NCI-H2227 treated with DMSO at 0.1 percent for 48 hours (cell line): ENCODE measurements at places on chromosomes 16 and 17.
A peak's percentile ranks its signal among the peaks of the same experiment; 100 is the strongest.

DNA sequence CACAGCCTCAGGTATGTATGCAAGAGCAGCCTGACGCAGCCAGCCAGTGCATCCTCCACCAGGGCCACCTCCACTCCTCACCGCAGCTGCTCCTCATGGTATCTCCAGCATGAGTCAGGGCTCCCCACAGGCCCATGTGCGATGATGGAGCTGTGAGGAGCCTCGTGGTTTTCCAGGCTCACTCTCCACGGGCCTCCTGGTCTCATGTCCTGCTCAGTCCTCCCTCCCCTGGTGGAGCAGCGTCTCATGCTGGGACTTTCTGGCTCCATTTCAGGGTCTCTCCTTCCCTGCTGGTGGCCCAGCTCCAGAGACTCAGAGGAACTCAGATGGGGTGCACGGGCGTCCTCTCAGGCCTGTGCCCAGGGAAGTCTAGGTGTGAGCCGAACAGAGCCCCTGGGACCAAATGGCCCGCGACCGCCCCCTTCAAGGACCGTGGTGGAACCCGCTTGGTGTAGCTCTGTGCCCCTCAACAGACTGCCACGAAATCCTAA, 70.4 kb downstream of the METRNL start:
- no peak for DNase-seq

GRCh38 chr16:50040018-50040417, 15.0 kb downstream of the CNEP1R1 start:
- DNase-seq = no peak

DNA sequence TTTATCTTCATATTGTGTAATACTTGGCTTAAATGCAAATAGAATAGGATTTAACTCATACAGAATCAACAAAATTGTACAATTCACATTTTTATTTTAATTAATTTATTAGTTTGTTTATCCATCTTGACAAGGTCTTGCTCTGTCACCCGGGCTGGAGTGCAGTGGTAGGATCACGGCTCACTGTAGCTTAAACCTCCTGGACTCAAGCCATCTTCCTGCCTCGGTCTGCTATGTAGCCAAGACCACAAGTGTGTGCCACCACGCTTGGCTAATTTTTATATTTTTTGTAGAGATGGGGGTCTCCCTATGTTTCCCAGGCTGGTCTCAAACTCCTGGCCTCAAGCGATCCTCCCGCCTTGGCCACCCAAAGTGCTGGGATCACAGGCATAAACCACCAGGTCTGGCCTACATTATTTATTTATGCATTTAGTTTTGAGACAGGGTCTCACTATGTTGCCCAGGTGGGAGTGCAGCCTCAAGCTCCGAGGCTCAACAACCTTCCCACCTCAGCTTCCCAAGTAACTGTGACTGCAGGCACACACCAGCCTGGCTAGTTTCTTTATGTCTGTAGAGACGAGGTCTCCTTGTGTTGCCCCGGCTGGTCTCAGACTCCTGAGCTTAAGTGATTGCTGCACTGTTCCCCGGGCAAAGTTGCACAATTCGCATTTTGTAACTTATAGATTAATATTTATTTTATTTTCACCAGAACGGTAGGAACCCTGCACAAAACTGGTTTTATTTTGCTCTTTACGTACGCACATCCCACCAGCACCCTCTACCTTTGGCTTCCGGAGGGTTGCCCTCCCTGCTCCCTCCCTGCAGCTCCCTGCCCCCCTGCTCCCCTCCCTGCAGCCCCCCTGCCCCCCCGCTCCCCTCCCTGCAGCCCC, 4.9 kb downstream of the DPEP1 start:
- DNase-seq = no peak

GRCh38 chr16:27341549-27341948, 27.8 kb downstream of the IL4R start:
- no peak for DNase-seq

- DNase-seq = no peak
Observed at GRCh38 chr17:80892900-80893603, 98.6 kb upstream of the CHMP6 start.

DNA sequence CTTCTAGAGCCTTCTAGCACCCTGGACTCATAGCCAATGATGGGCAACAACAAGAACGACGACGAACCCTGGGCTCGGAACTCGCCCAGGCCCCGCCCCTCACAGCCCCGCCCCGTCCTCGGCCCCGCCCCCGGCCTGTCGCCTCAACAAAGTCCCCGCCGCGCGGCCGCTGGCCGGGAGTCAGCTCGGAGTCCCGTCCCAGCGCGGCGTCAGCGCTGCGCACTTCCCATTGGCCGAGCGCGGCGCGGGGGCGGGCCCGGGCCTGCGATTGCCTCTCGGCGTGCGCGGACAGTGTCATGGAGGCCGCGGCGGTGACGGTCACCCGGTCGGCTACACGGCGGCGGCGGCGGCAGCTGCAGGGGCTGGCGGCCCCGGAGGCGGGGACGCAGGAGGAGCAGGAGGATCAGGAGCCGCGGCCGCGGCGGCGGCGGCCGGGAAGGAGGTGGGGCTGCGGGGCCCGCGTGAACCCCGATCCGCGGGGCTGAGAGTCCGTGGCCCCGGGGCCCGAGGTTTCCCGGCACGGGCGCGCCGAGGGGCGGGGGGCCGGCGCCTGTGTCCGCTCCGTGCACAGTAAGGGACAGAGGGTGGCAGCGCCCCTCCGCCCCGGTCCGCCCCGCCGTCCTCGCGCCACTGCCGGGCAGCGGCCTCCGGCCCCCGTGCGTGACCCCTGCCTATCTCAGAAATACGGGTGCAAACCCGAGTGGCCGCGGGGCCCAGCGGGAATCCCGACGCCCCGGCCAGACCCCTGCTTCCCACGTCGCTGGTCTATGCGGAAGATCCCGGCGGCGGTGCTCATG, at the start of gene ENGASE:
Gene ENGASE (plus strand): TSS at position 176 of the 797 bp plus-strand sequence. CDS start 121 bp downstream, at position 297.
- peak; percentile 91 for DNase-seq

- DNase-seq = no peak
Observed at GRCh38 chr16:89599451-89599858, 14.0 kb upstream of the DPEP1 start.

- no peak for DNase-seq
Observed at GRCh38 chr17:67244431-67245072, 444 bp downstream of the HELZ start.

- no peak for DNase-seq
Observed at GRCh38 chr16:17392857-17393692, 77.7 kb downstream of the XYLT1 start.

DNA sequence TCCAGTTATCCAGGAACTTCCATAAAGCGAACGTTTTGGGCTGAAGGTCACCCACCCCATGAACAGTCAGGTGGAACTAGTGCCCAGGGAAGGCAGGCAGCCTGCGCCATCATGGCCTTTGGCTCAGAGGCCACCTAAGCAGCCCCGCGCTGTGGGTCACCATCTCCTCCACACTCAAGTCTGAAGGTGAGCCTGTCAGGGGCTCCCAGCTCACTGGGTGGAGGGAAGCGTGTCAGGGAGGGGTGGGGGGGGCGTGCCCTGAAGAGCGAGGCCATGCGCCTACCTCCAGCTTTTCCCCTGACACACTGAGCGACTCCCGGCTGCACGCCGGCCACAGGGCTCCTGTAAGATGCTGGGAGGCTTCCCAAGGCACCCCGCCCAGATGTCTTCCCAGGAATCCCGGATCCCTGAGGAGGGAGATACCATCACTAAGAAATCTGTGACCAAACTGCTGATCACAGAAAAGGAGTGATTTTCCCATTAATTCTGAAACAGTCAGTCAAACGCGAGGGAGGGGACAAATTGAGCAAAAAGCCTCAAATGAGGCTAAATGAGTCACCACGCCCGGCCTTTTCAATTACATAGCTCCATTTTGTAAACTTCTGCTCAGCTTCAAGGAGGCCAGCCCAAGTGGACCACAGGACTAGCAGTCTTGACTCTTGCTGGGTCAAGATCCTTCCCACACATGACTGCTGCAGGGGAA, 26.5 kb upstream of the SLC25A19 start:
- DNase-seq = no peak

DNA sequence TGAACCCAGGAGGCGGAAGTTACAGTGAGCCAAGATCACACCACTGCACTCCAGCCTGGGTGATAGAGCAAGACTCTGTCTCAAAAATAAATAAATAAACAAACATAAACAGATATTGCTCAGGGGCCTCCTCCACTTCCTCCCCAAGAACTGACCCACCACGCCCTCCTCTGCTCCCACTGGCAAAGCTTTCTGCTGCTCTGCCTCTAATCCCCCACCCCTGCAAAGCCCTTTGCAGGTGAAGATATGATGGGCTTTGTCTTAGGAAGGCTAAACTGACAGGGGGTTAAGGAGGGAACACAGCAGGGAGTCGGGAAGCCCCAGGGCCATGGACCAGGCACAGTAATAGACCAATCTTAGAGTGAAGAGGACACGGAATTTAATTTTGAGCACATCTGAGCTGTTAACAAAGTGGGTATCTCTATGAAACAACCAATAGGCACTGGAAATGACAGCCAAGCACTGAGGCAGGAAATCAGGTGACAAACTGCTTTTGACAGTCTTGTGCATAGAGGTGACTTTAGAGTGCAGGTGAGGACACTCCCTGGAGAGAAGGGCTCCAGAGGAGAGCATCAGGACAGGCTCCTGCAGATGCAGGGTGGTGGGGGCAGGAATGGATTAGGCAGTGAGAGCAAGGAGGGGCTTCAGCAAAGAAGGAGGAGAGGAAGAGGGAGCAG, 6.4 kb upstream of the CD300LD start:
- DNase-seq = no peak

DNA sequence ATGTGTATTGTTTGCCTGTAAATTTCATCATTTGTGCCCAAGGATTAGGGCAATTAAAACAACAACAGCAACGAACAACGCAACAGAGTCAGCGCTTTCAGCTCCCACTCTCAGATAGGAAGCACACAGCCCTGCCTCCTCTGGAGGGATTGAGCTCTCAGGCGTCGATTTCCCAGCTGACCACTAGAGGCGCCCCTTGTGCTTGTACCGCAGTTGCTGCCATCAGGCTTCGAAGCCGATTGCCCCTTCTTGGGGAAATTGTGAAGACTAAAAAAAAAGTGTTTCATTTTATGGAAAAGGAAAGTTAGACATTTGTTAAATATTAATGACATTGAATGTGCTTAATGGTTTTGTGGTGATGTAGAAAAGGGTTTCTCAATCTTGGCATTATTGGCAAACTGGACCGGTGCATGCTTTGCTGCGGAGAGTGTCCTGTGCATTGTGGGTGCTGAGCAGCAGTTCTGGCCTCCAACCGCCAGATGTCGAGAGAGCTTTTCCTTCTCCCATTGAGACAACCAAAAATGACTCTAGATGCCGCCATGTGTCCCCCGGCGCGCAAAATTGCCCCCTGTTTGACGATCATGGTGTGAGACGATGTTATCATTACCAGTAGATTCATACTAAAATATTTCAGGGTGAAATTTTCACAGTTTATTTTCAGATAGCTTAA, 650.4 kb upstream of the RBFOX1 start:
- peak; percentile 60 for DNase-seq
